ENCODE measurements at places on chromosomes 5 and 9.

GRCh38 chr9:11894136-11894535 is 799.0 kb upstream of the TYRP1 start:
- no peak for DNase-seq

GRCh38 chr9:28868228-28868990 is 1295.1 kb upstream of the C9orf72 start:
- DNase-seq: no peak

- no peak for DNase-seq
These were observed 318.3 kb downstream of the CAAP1 start for GRCh38 chr9:26574256-26574655.

GRCh38 chr9:75880618-75881017 is 9.9 kb upstream of the PCSK5 start:
- DNase-seq: no peak

DNA sequence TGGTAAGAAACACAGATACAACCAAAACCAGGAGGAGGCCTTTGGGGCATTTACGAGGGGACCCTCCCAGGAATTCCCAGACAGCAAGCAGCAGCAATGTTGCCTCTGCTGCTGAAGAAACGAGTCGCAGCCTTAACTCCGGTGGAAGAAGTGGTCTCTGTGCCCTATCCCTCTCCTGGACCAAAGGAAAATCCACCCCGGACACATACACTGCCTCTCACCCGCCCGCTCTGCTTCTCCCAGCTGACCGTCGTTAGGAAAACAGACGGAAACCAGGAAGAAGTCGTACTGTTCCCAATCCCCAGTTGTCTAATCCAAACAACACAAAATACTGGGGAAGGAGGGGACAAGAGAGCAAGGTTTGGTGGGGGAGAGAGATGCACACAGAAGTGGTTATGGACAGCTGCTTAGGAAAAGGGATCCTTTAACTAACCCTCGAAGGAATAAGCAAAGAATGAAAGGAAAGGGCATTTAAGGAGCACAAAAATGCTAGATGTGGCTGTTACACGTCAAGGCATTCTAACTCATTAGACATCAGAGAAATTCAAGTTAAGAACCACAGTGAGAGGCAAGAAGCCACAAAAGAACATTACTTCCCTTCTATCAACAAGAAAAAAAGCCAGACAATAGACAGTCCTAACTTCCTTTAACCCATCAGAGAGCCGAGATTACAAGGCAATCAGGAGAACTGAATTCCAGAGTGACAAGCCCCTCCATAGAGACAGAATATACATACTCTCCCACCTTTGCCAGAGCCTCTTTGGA is 71.9 kb downstream of the ACTL7B start:
- no peak for DNase-seq

DNA sequence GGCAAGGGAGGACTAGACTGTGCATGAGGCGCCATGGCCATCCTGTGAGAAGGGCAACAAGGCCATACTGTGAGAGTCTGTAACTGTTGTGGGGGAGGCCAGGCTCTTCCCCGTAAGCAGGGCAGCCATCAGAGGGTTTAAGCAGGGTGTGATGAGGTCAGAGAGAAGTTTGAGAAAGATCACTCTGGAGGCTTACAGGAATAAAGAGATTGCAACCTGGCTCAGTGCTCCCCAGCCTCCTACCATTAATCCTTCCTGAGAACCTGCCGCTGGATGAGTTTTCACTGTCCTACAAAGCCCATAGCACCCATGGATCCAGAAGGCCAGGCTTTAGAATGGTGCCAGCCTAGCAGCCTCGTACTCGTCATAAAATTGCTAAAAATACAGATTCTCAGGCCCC is 14.4 kb upstream of the TRMT10B start:
- no peak for DNase-seq

DNA sequence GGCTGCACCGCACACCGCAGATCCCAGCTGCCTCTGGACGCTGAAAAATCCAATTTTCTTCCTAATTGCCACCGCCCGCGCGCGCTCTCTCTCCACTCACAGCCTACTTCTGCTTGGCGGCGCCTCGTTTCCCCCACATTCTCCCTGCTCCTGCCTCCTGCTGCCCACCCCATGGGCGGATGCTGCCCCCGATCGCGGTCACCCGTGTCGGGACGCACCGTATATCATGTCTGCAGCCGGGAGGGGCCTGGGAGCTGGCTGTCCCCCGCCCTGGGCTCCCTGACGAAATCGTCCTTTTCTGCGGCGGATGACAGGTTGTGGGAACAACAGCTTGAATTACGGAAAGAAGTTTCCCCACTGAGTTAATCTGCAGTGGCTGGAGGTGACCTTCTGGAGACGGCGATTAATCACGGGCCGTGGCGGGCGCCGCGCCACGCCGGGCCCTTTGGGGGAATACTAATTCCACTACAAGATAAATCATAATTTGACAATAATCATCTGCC is 36.3 kb upstream of the PSD2 start:
- no peak for DNase-seq

DNA sequence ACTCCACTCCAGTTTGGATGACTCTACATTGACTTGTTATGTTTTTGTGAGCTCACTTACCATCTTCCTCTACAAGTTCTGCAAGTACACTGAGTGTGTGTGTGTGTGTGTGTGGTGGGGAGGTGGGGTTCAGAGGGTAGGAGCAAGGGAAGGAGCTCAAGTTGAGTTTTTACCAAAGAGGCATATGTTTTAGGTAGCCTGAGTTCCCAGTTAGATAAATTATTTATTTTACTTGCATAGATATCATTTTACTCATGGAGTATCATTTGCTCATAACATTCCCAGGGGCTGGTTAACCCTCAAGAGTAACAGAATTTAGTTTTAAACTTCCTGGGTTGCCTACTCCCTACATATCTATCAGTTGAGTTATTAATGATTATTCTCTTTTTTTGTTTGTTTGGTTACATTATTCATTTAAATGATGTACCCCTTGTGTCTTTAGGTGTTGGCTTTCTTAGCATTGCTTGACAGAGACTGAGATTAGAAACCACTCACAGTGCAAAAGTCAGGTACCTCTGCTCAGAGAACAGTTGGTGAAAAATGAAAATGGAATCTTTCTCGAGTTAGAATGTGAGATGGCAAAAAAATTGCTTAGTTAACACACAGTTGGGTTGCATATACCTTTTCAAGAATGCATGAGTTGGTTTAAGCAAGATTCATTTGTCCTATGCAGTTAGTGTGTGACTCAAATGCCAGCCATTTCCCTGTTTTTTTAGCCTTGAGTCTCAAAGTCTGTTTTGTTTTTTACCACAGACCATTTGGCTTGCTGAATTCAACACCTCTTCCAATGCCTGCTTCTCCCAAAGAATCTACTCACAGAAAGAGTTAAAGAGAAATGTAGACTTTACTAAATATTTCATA is 29.2 kb downstream of the TNFSF8 start:
- DNase-seq: no peak

DNA sequence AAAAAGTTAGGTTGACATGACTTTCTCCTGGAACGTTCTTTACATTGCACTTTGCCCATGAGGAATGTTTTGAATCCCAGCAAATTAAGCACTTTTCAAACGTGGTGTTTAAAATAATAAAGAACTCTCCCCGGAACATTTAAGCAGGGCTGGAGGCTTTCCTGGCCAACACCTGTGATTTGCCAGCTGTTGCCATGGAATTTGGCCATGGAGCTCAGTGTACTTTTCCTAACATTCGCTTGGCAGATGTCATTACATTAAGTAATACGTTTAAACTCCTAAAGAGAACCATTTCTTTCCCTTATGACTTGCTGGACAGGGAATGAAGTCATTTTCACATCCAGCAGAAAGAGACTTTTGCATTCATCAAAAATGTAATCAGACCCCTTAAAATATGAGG is 146.1 kb downstream of the GAS1 start:
- DNase-seq: peak; percentile 13

- no peak for DNase-seq
These were observed 4.6 kb upstream of the HNRNPA0 start for GRCh38 chr5:137758715-137759306.

GRCh38 chr5:117143406-117143805 is 568.8 kb upstream of the SEMA6A start:
- DNase-seq: no peak

DNA sequence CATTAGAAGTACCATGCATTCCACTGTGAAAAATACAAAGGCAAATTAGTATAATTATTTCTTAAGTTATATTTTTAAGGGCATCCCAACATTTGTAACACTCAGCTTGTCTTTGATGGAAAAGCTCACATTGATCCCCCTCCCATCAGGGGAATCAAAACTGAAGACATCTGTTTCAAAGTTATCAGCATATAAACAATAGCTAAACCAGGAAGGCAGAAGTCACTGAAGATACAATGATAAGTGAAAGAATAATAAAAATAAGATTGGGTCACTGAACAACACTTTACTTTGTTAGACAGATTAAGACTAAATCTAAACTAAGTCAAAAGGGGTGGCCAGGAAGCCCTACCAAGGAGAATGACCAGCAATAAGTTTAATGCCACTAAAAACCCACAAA is 801.9 kb upstream of the ACO1 start:
- DNase-seq: no peak

DNA sequence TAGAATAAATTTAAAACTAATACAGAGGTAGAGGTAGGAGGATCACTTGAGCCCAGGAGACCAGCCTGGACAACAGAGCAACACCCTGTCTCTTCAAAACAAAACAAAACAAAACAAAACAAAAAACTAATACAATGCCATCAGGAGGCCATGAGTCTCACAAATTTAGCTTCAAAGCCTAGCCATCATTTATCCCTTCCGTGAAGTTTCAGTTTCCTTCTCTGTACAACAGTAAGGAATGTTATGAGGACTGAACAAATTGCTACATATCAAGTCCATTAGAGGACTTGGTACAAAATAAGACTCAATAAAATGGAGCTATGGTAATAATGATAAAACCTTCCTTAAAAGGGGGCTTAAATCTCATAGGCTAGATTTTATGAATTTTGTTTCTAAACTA is 60.8 kb downstream of the MAPKAP1 start:
- DNase-seq: no peak

DNA sequence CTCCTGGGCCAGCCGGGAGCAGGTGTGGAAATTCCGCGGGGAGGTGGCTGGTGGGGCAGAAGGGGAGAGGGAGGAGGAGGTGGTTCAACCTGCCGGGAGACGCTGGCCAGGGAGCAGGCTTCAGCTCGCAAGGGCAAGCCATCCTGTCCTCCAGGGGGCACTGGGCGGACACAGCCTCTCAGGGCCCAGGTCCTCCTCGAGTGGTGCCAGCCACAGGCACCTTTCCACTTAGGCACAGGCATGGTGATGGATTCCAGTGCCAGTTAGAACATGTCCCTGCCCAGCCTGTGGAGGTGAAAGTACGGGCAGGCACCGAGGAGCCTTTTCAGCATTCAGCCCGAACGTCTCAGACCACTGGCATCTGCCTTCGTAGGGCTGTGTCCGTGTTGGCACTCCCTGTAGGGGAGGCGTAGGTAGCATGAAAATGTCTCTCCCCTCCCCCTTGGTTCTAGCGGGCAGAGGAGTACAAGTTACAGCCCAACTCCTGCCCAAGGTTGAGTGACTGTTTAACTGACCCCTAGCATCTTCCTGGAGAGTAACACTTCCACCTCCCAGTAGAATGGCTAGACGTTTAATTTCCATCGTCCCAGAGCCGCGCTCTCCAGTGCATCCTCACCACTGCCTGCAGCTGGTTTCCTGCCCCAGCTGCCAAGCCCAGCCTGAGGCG is 48.9 kb downstream of the DAB2IP start:
- peak; percentile 77 for DNase-seq

DNA sequence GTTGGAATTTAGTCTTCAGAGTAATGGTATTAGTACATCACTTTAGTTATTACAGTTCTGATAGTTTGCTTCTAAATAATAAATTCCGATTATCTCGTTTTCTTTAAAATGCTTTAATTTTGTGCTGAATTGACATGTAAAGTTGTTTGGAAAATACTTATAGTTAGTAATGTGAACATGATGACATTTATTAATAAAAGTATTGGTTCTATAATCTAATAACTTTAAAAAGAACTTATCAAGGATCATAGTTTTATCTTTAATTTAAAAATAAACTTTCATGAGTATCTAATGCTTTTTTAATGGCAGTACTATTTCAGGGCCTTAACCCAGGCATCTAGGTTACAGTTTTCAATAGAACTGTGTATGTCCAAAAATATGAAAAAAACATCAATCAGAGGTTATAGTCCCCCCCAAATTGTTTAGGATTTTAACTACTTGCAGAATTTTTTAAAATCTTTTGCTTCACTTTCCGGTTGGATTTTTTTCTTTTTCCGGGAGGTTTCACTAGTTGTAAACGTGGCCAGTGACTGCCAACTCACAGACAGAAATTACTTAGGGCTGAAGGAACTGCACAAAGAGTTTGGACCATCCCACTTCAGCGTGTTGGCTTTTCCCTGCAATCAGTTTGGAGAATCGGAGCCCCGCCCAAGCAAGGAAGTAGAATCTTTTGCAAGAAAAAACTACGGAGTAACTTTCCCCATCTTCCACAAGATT is 680 bp downstream of the GPX8 start:
- peak; percentile 52 for DNase-seq

DNA sequence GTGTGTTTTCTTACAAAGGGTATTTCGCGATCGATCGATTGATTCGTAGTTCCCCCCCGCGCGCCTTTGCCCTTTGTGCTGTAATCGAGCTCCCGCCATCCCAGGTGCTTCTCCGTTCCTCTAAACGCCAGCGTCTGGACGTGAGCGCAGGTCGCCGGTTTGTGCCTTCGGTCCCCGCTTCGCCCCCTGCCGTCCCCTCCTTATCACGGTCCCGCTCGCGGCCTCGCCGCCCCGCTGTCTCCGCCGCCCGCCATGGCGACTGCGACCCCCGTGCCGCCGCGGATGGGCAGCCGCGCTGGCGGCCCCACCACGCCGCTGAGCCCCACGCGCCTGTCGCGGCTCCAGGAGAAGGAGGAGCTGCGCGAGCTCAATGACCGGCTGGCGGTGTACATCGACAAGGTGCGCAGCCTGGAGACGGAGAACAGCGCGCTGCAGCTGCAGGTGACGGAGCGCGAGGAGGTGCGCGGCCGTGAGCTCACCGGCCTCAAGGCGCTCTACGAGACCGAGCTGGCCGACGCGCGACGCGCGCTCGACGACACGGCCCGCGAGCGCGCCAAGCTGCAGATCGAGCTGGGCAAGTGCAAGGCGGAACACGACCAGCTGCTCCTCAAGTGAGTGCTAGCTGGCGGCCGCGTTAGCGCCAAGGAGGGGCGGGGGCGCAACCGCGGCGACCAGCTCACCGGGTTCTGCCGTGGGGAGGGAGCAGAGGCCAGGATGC is 480 bp downstream of the LMNB1 start:
- DNase-seq: peak; percentile 69

DNA sequence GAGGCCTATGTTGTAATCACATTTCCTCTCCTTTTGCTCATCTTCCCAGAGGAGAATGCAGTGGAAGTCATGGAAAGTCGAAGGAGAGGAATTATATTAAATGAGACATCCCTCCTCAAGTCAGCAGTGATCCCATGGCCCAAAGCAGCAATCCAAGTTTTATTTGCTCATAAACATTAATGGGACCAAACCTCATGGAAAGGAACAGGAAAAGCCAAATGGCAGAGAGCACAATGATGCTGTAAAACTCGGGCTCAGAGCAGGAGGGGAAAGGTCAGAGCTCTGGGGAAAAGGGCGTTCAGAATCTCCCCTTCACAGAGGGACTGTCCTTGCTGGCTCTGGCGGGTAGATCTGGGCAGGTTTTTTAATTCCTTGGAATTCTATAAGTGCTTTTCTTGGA is 175.8 kb downstream of the C5orf15 start:
- peak; percentile 19 for DNase-seq
